Amniotic stem cell (primary cell): ENCODE measurements at places on chromosomes 3 and 15.

- DNase-seq, result no peak
These were observed 26.6 kb downstream of the DCP1A start for GRCh38 chr3:53320697-53321096.

DNA sequence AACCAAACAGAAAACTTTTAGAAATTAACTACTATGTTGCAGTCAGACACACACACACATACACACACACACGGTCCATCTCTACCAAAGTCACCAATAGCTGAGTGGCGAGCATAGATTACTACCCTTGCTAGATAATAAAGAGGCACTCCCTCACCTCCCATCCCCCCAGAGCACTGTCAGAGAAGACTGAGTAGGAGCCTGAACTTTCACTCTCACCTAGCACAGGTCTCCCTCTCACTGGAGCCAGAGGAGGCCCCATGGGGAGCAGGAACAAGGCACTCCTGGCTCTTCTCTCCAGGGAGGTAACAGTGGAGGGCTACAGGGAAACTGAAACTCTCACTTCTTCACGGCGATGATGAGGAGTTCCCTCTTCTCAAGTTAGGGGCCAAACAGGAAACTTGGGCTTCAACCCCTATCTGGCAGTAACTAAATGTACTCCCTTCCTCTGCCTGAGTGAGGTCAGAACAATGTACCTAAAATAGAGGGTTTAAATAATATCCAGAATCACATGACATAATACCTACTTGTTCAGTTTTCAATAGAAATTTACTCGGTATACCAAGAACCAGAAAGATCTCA is 975.3 kb upstream of the GBE1 start:
- no peak for DNase-seq

DNA sequence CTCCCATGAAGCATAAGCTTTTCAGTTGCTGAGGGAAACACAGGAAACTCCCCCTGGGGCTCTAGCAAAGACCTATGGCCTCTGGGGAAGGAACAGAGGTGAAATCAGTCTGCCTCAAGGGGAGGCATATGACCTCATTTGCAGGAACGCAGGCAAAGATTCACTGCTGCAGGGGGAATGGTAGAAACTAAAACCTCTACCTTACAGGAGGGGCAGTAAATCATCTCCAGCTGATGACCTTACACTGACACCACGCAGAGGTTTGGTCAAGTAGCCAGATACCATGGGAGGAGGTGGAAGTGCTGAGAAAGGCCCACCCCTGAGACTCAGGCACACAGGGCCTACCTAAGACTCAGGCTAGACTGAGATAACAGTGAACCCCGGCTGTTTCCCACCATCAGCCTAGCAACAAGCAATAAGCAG is 81.1 kb downstream of the RAD18 start:
- DNase-seq, result no peak

DNA sequence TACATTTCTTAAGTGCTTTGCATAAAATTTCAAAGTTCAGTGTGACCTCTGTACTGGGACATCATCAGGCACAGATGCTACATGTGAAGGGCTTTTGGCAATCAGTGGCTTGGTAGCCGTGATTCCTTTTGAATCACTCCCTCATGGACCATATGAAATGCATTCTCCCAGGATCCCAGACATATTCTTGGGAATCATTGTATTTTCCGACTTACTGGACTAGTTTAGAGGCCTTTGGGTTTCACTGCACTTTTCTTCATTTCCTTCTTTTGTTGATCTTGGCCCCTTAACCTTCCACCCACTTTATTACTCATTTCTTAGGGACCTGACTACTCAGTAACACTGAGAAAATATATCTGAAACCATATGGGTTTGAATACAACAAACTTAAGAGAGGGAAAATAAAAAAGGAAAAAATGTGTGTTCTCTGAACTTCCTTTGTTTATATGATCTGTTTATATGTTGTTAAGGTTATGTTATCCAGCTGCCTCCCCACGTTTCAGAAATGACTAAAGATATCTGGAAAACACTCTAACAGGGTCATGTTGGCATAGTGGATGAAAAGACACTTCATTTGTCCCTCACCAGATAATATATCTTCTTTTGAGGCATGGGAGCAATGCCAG is 35.1 kb downstream of the HMG20A start:
- DNase-seq, result no peak

- peak; percentile 67 for DNase-seq
These were observed 125.7 kb downstream of the EEFSEC start for GRCh38 chr3:128278761-128279600.

GRCh38 chr3:192651836-192652512 is 75.4 kb downstream of the FGF12 start:
- DNase-seq, result no peak

GRCh38 chr15:90742087-90742486 is 24.9 kb downstream of the BLM start:
- no peak for DNase-seq

DNA sequence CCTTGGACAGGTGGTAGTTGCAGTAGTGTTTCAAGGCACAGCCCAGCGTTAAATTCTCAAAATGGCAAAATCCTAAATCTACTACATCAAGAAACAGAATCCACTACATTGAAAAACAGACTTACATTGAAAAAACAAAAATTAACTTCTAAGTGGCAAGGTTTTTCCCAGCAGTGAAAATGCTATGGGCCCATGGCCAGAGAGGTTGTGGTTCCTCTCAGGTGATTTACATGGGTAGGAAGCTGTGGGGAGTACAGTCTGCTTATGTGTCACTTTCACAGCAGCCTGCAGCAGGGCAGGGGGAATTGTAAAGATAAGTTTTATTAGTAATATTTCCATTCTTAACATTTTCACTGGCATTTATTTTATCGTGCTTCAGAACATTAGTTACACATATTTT is 24.9 kb downstream of the TTC14 start:
- DNase-seq, result no peak

DNA sequence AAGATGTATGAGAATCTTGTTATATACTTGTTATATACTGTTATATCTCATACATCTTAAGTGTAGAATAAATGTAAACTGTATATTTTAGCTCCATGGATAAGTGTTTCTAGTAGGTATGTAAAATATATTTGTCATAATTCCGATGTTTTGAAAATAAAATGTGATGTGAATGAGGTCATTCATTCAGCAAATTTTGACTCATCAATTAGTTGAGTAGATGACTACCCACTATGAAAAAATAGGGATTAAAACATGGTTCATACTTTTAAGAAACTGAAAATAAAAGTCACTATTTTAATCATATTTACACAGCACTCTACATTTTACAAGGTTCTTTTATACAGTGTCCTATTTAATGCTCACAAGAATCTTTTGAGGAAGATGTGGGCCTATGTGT is 28.4 kb upstream of the CNTN3 start:
- DNase-seq, result no peak

DNA sequence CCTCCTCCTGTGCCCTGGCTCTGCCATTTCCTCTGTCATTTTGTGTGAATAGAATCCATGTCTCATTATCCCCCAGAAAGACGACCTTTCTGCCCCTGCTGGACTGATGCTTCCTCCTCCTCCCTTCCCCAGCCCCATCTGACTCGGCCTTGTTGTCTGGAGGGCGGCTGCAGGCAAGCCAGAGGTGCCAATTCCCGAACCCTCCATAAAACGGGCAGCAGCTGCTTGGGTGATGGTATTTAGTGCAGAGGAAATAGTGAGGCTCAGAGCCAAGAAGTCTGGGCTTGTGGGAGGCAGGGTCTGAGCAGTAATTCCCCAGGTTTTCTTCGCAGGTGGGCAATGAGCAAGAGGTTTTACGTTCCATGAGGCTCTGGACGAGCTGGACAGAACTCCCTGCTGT is 71.2 kb downstream of the ITGA11 start:
- DNase-seq, result no peak

DNA sequence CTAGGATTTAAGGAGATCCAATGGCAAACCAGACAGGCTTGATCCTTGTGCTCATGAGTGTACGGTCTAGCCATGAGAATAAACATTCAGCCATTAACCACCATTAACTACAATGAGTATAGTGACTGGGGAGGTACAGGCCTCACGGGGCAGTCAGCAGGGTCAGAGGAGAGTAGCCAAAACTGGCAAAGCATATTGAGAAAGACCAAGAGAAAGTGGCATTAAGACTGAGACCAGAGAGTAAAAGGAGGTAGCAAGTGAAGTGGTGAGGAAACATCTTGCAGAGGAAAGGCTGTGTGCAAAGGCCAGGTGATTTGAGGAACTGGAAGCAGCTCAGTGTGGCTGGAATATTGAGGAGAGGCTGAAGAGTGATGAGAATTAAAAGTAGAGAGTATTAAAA is 407.2 kb upstream of the LMCD1 start:
- DNase-seq, result no peak
